ENCODE measurements at places on chromosomes 12 and 14.

GRCh38 chr14:104149617-104150135 lies 11.3 kb downstream of the KIF26A start:
- no peak for DNase-seq

DNA sequence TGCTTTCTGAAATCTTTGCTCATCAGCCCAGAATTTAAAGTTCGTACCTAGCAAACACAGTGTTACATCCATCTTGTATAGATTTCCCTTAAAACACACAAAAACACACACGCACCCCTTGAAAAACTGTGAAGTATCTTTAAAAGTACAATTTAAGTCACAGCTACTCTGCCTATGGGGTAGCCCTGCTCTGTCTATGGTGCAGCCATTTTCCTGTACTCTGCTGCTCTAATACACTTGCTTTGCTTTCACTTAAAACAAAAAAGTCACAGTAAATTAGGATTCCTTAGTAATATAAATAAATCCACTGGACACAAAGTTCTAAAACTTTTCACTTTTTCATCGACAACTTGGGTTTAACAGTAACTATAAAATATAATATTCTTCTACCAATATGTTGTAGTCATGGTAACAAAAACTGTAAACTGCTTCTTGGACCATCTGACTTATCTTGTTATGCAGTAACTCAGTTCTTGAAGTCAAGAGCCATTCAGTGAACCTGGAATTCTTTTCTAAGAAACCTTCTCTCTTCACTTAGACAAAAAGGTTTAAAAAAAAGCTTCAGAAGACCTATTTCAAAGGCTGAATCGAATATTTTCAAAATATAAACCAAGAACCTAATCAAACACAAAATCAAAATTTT lies 63.5 kb downstream of the MED13L start:
- DNase-seq, result no peak

DNA sequence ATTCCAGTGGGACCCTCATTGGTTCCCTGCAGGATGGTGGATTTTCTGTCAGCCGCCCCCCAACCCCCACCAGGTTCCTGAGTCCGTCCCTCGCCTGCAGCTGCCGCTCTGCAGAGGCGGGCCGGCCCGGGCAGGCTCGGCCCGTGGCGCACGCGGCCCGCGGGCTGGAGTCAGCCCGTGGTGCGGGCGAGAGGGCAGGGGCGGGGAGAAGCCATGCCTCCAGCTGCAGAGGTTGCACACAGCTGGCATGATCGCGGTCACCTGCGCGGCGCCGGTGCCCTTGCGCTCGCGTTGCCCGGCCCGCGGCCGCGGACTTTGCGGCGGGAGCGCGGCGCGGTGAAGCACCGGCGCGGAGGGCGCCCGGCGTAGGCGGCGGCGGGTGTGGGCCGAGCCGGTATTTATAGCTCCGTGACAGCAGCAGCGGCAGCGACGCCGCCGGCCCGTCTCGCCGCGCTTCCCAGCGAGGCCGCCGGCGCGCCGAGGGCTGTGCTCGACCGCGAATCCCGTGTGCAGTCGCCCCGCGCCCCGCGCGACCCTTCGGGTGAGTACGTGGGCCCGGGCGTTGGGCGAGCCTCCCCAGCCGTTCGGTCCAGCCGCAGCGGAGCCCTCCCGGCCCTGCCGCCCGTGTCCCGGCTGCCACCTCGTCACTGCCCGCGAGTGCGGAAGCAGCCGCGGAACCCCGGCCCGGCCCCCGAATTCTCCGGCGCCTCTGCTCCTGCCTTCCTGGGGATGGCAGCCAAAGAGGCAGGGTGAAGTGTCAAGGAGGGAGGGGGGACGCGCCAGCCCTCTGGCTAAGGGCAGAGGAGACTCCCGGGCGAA lies at the start of gene TMEM117:
Gene TMEM117 (plus strand): TSS at position 426 of the 819 bp plus-strand sequence.
- DNase-seq, result peak; percentile 87

- DNase-seq, result no peak
These were observed 36.2 kb downstream of the TMEM120B start for GRCh38 chr12:121748571-121749265.

DNA sequence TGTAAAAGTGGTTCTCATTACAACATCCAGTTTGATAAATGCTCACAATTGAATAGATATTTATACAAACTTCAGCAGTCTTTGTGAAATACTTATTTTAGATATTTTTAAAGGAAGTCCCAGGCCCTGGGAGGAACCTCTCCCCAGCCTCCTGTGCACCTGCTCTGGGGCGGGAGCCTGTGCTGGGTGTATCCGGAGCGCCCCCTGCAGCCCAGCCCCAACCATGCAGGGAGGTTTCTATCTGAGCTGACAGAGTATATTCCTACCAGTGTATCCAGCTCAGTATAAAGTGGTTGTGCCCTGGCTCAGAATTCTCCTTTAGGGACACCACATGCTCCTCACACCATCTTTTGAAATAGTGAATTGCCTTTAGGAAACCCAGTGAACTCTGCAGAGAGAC lies 851.8 kb downstream of the TMEM121 start:
- no peak for DNase-seq

- DNase-seq, result no peak
These were observed 517.6 kb upstream of the TMEM132C start for GRCh38 chr12:127749416-127749815.

- no peak for DNase-seq
These were observed 76.3 kb upstream of the NOS1 start for GRCh38 chr12:117437516-117438255.
